ENCODE measurements at places on chromosomes 13 and 19.

DNA sequence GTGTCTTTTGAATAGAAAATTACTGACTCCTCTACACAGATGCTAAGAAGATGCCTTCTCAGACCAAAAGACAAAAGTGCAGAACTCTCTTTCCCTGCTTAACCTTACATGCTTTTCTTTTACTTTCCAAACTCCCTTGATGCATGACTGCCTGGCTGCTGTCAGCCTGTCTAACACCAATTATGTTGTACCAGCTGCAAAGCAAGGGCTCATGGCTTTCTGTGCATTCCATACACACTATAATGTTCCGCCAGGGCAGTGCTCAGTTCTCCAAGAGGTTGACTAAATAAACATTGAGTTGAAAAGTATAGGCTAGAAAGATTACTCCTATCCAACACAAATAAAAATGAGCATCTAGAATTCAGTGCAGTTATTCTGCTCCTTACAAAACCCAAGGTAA lies 330.4 kb upstream of the NBEA start:
- DNase-seq = peak; percentile 50

DNA sequence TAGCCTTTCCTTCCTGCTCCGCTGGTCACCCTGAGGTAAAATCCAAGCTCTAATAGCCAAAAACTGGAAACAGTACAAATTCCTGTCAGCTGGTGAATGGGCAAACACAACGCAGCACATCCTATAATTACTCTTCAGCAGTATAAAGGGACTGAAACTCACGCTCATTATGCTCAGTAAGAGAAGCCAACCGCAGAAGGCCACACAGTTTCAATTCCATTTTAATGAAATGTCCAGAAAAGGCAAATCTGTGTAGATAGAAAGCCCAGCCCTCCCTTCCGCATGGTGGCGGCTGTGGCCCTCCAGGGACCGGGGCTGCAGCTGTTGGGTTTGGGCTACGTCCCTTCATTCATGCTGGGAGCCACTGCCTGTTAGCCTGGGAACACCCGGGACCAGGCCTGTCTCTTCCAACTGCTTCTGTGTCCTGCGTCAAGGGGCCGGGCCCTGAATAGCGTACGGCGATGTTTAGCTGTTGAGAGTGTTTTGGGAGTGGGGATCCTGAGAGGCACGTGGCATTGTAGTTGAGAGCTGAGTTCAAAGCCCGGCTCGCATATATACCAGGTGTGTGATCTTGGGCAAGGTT lies 23.5 kb downstream of the NKPD1 start:
- peak; percentile 81 for DNase-seq

DNA sequence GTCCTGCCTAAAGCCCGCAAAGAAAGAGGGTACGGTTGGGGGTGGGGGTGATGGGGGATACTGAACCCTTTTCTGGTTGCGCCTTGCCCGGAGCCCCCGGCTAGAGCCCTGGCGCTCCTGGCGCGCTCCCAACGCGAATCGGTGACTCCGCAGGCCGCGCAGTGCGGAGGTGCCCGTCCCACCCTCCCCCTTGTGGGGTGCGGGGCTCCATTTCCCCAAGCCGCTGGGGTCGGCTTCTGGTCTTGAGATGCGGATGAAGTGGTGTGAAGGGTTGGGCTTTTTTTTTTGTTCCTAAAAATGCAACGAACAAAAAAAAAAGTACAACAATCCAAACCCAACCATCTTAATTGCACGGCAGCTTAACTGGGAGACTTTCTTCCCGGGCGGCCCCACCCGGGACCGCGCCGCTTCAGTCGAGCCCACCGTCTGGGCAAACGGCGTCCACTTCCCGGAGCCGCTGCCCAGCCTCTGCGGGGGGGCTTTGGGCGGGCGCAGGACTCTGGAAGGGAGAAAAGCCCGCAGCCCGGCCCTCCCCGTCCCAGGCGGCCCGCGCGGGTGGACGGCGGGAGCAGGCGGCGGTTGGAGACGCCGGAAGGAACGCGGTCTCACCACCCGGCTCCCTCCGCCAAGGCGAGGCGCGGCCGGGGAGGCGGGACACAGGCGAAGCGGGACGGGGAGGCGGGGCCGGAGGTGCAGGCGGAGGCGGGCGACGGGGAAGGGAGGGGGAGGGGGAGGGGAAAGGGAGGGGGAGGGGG lies 504 bp upstream of the TRIM13 start:
- peak; percentile 95 for DNase-seq

DNA sequence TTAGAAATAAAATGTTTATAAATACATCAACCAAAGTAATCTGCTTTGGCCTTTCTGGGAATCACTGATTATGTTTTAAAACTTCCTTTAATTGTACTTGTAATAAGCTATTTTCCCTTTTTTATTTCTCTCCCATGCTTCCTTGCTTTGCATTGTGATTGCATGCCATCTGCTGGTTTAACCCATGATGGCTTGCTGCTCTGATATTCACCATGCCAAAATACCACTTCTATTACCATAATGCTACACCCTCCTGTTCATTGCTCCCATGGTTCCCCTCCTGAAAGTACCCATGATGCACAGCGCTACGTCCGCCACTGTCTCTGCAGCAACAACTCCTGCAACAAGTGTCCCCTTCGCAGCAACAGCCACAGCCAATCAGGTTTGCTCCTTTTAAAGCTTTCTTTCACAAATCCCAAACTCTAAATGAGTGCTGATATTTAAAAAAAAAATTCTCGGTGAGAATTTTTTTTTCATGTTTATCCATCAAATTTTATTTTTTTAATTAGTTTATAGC lies 67.7 kb upstream of the RAP2A start:
- no peak for DNase-seq

- no peak for DNase-seq
These were observed 110.9 kb downstream of the CRYL1 start for GRCh38 chr13:20414546-20415305.

DNA sequence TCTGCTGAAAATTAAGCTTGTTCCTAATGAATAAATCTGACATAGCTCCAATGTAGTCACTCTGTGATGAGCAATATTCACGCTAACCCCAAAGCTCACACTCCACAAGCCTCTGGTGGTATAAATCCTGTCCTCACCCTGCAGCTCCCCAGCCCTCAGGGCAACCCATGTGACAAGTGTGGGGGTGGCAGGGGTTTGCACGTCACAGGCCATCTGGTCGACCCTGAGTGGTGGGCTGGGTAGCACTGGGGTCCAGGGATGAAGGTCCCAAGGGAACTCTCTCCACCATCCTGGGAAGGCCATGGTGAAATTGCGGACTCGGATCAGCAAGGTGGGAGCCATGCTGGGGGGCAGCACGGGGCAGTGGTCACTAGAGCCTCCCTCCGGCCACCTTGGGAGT lies 100.0 kb upstream of the SOX1 start:
- no peak for DNase-seq

GRCh38 chr19:1867349-1867724 lies 4.0 kb upstream of the KLF16 start:
- no peak for DNase-seq

DNA sequence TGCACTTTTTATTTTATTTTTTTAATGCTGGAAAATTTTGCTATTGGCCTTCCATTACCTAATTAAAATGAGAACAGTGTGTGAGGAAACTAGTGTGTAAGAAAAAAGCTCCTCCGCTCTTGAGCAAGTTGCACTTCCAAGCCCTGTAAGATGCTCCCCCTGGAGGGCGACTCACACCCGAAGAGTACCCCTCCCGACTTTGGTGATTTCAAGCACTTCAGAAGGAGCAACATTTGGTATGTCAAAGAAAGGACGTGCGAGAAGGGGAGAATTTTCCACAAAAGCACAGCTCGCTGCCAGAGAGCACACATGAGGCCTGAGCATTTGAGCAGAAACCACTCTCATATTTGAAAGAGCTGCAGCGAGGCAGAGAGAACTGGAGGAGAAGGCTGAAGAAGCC lies 504.4 kb downstream of the FGF9 start:
- DNase-seq = peak; percentile 31

DNA sequence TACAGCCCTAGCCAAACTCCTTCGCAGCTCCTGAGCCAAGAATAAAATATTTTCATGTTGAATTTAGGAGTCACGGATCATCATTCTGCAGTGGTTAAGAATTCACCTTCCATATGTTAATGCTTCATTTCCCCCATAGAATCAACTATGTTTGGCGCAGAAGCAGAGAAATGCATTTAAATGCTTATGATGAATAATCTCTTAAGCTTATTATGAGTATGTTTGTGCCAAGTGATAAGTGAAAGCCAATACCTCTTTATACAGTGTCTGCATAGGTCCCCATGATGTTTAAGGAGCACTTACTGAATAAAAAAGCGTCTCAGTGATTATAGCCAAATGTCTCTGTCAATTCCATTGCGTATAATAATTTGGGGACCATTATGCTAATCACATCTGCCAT lies 32.7 kb upstream of the POMP start:
- no peak for DNase-seq

GRCh38 chr19:55279770-55280643 lies at the start of gene HSPBP1:
Gene HSPBP1, minus strand, starts transcription at chr19:55280110. Its CDS starts 502 bp downstream, at chr19:55279608.
- peak; percentile 94 for DNase-seq

GRCh38 chr13:75870397-75870903 lies 234.3 kb downstream of the LMO7 start:
- DNase-seq = peak; percentile 59

DNA sequence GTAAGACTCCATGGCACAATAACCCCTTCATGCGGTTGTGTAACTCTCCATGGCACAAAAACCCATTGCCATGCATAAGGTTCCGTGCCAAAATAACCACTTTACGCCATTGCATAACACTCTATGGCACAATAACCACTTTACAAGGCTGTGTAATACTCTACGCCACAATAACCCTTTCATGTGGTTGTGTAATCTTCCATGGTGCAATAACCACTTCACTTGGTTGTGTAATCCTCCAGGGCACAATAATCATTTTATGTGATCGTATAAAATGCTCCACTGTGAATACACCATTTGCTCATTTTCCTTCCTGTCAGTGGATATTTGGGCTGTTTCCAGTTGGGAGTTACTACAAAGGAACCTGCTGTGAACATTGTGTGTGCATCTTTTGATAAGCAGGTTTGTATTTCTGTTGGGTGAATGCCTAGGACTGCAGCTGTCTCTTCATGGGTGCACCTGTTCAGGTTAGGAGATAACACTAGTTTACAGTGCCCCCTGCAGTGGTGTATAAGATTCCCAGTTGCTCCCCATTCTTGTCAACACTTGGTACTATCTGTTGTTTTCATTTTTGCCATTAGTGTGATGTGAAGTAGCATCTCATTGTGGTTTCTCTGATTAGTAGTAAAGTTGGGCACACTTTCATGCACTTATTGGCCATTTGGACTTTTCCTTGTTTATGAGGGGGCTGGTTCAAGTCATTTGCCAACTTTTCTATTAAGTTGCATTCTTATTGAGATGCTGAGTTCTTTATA lies 21.1 kb upstream of the ZSCAN18 start:
- DNase-seq = no peak

- no peak for DNase-seq
These were observed at the start of gene EBI3 for GRCh38 chr19:4229179-4229931. Gene EBI3, plus strand, starts transcription at chr19:4229523. Its CDS starts 28 bp downstream, at chr19:4229551.

DNA sequence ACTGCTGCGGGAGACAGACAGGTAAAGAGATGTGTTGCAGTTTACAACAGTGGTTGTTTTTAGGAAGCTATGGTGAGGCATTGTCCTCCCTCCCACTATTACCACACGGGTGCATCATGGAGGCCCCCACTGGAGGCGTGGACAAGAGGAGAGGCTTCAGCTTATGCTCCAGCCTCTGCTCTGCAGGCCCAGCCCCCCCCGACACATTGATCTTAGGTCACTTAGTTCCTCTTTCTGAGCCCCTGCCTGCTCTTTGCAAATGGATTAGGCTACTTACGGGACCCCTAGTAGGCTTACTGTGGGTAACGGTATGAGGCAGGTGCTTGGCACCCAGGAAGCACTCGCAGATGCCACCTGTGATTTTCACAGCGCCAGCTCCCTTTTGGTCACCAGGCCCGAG lies 123.9 kb downstream of the SLC7A1 start:
- DNase-seq = no peak

GRCh38 chr19:30374865-30375552 lies 2.8 kb downstream of the ZNF536 start:
- no peak for DNase-seq

DNA sequence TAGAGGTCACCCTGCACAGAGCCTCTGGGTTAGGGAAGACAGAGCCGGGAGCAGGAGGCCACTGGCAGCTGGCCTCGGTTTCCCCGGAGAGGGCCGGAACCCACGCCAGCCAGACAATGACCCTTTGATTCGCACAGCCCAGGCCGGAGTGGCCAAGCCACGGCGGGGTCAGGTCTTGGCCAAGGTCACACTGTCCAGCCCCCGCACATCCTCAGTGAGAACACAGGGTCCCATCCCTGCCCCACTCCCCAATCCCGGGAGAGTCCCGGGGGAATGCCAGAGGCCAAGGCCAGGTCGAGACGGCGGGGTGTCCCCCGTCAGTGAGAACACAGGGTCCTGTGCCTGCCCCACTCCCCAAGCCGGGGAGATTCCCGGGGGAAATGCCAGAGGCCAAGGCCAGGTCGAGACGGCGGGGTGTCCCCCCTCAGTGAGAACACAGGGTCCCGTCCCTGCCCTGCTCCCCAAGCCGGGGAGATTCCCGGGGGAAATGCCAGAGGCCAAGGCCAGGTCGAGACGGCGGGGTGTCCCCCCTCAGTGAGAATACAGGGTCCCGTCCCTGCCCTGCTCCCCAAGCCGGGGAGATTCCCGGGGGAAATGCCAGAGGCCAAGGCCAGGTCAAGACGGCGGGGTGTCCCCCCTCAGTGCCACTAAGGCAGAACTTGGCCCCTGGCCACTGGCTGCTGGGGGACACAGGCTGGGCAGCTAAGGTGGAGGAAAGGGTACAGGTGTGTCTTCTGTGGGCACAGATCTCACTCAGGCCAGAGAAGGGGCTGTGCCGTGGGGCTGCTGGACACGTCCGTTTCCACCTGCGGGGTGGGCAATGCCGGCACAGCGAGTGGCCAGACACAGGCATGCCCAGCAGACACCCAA lies 1.7 kb upstream of the FSTL3 start:
- DNase-seq = peak; percentile 24

DNA sequence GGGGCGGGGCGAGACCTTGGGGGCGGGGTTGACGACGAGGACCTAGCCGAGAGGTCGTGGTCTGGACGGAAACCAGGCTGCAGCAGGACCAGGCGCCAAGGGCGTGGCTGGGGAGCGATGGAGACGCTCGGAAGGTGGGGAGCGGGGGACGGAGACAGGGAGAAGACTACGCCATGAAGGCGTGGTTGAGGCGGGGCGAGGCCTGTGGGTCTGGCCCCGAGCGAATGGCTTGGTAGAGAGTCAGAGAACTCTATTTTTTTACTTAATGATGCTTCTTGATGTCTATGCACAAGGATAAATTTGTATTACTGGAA lies 674 bp upstream of the FBXL12 start:
- no peak for DNase-seq

GRCh38 chr19:43457809-43458208 lies 7.6 kb downstream of the LYPD3 start:
- DNase-seq = no peak

GRCh38 chr13:49457221-49457620 lies 13.1 kb downstream of the SETDB2 start:
- no peak for DNase-seq

GRCh38 chr13:71017607-71018006 lies 849.4 kb downstream of the DACH1 start:
- no peak for DNase-seq

DNA sequence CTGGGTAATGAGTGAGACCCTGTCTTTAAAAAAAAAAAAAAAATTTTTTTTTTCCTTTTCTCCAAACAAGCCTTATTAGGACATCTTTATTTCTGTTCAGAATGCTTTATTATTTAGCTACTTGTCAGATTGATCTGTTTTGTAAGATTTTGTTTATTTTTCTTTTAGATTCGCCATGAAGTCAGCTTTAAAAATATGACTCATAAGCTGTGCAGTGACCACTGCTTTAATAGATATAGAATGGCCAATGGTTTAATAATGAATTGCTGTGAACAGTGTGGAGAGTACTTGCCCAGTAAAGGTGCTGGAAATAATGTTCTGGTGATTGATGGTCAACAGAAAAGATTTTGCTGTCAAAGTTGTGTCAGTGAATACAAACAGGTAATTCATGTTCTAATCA lies 47.7 kb downstream of the ZMYM2 start:
- DNase-seq = no peak
